ENCODE measurements at places on chromosomes 16 and 17. TPM values are rescaled to one million over a fixed set of nuclear protein-coding genes. Genes with fewer than 3 reads are reported as not detected.

The GP1BA gene
- total RNA-seq, result not detected

The TERF2IP gene
- total RNA-seq, result 54.4 TPM

The AATK gene
- total RNA-seq, result 4.1 TPM

The FOXO3B gene
- total RNA-seq, result 3.0 TPM

The SPNS1 gene
- total RNA-seq, result 49.7 TPM

The ALOXE3 gene
- total RNA-seq, result 0.05 TPM

The DNAI2 gene
- total RNA-seq, result not detected

The RCVRN gene
- total RNA-seq, result not detected

The PRAC2 gene
- total RNA-seq, result not detected

The KRTAP9-2 gene
- total RNA-seq, result not detected

The TP53TG3 gene
- total RNA-seq, result not detected

The HYDIN gene
- 0.17 TPM for total RNA-seq

The CLEC3A gene
- not detected for total RNA-seq

The KCNJ18 gene
- not detected for total RNA-seq

The LSM12 gene
- total RNA-seq, result 32.0 TPM

The CHST5 gene
- not detected for total RNA-seq

The IL32 gene
- total RNA-seq, result 133 TPM

The KCNAB3 gene
- 0.68 TPM for total RNA-seq

The DLX3 gene
- total RNA-seq, result not detected

The MYO18A gene
- 47.4 TPM for total RNA-seq

The CCL4L2 gene
- total RNA-seq, result not detected

The CA5A gene
- total RNA-seq, result not detected

The P2RX1 gene
- not detected for total RNA-seq

The TRPV2 gene
- total RNA-seq, result 40.0 TPM

The PPY gene
- not detected for total RNA-seq

The KRT25 gene
- not detected for total RNA-seq

The TRAP1 gene
- total RNA-seq, result 48.3 TPM

The NPTX1 gene
- total RNA-seq, result under 0.01 TPM

The CCL17 gene
- not detected for total RNA-seq

The KRT34 gene
- total RNA-seq, result 0.51 TPM

The LPO gene
- total RNA-seq, result not detected

The TP53TG3F gene
- total RNA-seq, result not detected

The PRDM7 gene
- total RNA-seq, result not detected

The CCDC78 gene
- total RNA-seq, result 0.65 TPM

The GUCY2D gene
- not detected for total RNA-seq

The C16orf89 gene
- total RNA-seq, result not detected

The RNF166 gene
- 15.1 TPM for total RNA-seq

The SLC6A4 gene
- total RNA-seq, result 2.6 TPM

The GPR179 gene
- total RNA-seq, result not detected

The NECAB2 gene
- not detected for total RNA-seq

The FOXJ1 gene
- total RNA-seq, result not detected

The HMOX2 gene
- total RNA-seq, result 122 TPM

The KRT31 gene
- total RNA-seq, result not detected

The MSLN gene
- total RNA-seq, result not detected

The SULT1A2 gene
- total RNA-seq, result not detected

The ENGASE gene
- total RNA-seq, result 19.6 TPM

The CIITA gene
- total RNA-seq, result 0.28 TPM

The CDC42EP4 gene
- 16.3 TPM for total RNA-seq

The CLEC18B gene
- not detected for total RNA-seq

The PYY gene
- not detected for total RNA-seq

The CCL7 gene
- total RNA-seq, result not detected

The CEP295NL gene
- 1.5 TPM for total RNA-seq

The TBC1D16 gene
- total RNA-seq, result 44.9 TPM

The CLN3 gene
- 29.2 TPM for total RNA-seq

The KRT40 gene
- total RNA-seq, result not detected

The SMIM5 gene
- 0.09 TPM for total RNA-seq
